ENCODE measurements at places on chromosomes 2 and 18. TPM values are rescaled to one million over a fixed set of nuclear protein-coding genes. Genes with fewer than 3 reads are reported as not detected.

DNA sequence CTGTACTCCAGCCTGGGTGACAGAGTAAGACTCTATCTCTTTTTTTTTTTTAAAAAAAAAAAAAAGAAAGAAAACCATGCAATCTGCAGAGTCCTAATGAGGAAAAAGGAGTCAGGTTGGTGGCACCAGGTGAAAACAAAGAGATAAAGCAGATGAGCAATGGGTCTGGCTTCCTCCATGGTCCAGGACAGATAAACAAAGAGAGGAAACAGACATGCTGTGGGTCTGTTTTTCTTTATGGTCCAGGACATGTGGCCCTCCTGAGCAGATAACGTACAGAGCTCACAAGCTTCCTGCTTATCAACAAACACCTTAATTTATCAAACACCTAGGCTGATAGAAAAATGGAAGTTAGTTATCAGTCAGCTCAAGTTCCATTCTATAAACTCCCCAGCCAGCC, 24.4 kb upstream of the TUBB6 start:
- DNase-seq = no peak

- DNase-seq = no peak
Measured at GRCh38 chr18:27483276-27483675, 298.2 kb upstream of the CHST9 start.

The IL36RN gene
- polyA plus RNA-seq = 0.04 TPM

- DNase-seq = no peak
Measured at GRCh38 chr2:99776206-99776905, 286.5 kb upstream of the REV1 start.

- no peak for DNase-seq
Measured at GRCh38 chr2:215882689-215883088, 130.7 kb downstream of the MREG start.

The CYS1 gene
- 15.6 TPM for polyA plus RNA-seq

The NMUR1 gene
- 0.55 TPM for polyA plus RNA-seq

The ZEB2 gene
- 180 TPM for polyA plus RNA-seq

The NETO1 gene
- polyA plus RNA-seq = 0.39 TPM

GRCh38 chr2:220433131-220433530, 805.7 kb downstream of the SLC4A3 start:
- DNase-seq = no peak

DNA sequence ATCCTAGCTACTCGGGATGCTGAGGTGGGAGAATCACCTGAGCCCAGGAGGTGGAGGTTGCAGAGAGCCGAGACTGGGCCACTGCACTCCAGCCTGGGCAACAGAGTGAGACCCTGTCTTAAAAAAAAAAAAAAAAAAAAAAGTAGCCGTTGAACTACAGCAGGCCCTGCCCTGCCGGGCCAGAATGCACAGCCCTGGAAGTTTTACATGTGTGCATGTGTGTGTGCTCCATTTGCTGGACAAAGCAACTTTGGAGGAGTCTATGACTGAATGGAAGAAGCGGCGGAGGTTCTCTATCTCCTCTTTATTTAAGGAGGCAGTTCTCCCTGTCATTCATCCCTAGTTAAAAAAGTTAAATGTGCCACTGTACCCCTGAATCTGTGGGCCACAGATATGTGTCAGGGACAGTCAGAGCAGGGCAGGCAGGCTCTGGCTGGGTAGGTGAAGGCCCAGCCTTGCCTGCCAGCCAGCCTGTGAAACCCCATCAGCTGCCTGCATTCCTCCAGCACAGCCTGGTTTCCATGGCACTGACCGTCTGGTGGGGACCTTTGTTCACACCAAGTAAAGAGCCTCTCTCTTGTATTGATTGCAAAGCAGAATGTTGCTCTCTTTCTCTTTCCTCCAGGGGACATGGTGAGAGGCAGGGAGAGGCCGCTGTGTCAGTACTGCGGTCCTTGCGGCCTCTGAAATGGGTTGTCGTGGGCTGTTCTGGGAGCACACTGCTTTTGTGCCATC, 10.9 kb downstream of the LIPG start:
- DNase-seq = no peak

GRCh38 chr2:84302513-84303412, 156.3 kb downstream of the SUCLG1 start:
- peak; percentile 24 for DNase-seq

GRCh38 chr2:217972037-217972436, 30.8 kb downstream of the TNS1 start:
- DNase-seq = no peak

DNA sequence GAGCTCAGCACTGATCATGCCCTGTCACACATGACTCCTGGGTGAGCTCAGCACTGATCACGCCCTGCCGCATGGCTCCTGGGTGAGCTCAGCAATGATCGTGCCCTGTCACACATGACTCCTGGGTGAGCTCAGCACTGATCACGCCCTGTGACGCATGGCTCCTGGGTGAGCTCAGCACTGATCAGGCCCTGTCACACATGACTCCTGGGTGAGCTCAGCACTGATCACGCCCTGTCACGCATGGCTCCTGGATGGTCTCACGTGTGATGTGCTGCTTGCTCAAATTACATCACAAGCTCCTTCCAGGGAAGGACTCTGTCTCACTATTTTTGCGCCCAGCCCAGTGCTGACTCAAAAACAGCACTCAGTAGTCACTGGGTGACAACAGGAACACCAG, 258.0 kb downstream of the HDAC4 start:
- no peak for DNase-seq

The FTCDNL1 gene
- polyA plus RNA-seq = not detected

The PRKAG3 gene
- polyA plus RNA-seq = not detected

GRCh38 chr2:88022669-88022921, 6.2 kb upstream of the RNU2-63P start:
- no peak for DNase-seq

- DNase-seq = no peak
Measured at GRCh38 chr18:9835825-9836224, 49.9 kb upstream of the TXNDC2 start.

GRCh38 chr2:59312029-59312428, 1070.9 kb upstream of the FANCL start:
- DNase-seq = no peak

- DNase-seq = no peak
Measured at GRCh38 chr18:12027046-12027445, 45.7 kb downstream of the IMPA2 start.

DNA sequence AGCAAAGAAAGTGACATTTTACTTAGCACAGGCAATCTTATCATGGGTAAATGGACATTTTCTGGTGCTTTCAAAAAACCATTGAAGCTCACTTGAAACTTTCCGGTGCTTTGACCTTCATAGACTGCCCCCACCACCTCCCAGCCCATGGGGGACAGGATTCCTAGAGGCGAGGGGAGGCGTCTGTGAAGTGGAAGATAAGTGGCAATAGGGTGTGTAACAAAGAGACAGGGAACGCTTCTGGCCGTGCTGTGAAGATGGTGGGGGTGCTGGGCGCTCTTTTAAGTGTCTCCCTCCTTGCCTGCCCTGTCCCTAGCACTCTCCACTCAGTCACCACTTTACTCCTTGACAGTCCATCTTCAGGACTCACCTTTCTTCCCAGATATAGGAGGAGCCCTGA, 23.4 kb upstream of the GMPPA start:
- no peak for DNase-seq

The ATF2 gene
- 76.6 TPM for polyA plus RNA-seq

DNA sequence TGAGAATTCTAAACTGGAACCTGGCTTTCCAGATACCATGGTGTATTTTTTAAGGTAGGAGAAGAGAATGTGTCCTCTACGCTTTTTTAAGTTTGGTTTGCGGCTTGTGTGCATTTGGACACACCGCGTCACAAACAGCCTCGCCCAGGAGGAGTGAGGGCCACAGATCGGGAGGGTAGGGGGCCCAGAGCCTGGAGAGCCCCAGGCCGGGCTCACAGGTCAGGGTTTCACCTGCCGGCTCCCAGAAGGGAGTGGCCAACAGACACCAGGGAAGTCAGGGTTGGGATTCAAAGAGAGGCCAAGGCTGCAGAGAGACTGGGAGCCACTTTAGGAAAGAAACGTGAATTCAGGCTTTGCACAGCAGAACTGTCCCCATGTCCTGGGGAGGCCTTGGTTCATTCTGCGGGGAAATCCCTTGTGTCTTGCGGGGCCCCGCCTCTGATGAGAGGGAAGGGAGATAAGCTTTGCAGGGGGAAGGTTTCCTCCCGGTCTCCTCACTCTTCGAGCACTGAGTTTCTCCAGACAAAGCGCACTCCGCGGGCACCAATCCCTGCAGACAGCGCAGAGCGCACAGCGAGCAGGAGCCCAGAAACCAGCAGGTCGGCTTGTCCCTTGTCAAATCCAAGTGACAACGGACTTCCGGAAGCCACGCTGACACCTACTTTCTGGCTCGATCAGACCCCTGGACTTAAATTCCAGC, 2.0 kb upstream of the TUBB6 start:
- no peak for DNase-seq

The COA5 gene
- polyA plus RNA-seq = 74.6 TPM

GRCh38 chr2:234971496-234971895, 19.7 kb downstream of the SH3BP4 start:
- no peak for DNase-seq

- no peak for DNase-seq
Measured at GRCh38 chr2:50720697-50721315, 311.1 kb downstream of the NRXN1 start.

GRCh38 chr2:119721043-119721442, 38.7 kb upstream of the PTPN4 start:
- DNase-seq = no peak

The UNC80 gene
- 1.8 TPM for polyA plus RNA-seq

The DYNAP gene
- polyA plus RNA-seq = not detected

The PLCL1 gene
- 13.6 TPM for polyA plus RNA-seq

DNA sequence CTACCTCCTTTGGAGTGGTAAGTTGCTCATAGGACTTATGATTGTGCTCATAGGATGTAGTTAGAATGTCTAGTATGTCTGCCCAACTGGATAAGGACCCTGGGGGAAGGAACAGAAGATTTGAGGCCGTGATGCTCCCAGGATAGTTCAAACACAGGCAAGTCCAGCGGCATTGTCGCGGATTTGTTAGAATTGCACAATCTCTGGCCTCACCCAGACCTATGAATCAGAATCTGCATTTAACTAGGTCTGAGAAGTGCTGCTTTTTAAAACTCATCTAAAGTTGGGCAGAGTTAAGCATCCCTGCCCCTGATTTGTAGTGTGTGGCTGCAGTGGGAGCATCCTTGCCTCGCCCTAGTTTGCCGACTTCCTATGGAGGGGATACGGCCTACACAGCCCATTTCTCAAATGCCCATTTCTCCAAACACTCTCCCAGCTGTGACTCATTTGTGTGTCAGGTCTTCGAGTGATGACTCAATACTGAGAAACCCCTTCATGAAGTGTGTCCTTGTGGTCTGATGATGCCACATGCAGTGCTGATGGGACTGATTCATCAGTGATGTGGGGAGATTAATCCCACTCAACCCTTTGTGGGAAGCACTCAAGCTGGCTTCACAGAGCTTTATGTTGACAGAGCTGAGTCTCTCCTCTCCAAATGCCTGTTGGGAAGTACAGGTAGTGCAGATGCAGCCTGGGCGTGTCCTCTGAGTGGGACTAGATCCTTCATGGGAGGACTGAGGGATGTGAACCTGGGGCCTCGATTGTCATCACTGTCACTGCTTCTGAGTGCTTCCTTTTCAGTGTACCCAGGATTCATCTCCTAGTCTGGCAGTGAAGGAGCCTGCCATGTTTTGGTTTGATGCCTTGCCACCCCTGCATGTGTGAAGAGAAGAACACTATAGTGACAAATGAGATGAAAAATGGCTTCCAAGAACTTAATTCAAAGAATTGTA, 18.7 kb downstream of the SMIM21 start:
- no peak for DNase-seq
